Astrocyte of the spinal cord (primary cell): ENCODE measurements at places on chromosomes 3 and 15.

DNA sequence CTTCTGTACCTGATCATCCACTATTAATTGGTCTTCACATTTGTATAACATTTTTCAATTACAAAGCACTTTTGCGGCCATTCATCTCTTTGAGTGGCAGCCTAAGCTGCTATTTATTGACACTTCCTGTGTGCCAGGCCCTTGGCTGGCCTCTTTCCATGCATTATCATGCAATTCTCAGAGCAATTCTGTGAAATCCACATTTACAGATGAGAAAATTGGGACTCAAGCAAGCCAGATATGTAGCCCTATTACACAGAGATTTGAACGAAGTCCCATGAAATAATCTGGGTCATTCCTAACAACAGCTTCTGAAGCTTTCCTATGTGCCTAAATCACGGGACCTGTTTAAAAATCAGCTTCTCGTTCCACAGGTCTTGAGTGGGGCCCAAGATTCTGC is 17.4 kb downstream of the SLC6A1 start:
- no peak for DNase-seq

DNA sequence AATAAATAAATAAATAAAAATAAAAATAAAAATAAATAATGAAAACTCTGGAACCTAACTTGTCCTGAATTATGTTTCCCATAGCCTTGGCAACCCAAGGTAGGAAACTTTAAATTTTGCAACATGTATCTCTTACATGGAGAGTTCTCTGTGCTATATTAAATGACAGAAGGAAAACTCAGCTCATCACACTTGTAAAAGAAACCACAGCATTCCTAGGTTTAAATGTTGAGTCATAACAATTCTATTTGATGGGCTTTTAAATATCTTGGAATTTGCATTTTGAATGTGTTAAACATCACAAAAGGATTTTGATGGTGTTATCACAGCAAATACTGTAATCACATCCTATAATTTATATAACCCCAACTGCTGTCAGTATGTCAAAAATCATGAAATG is 144.2 kb downstream of the LRTM1 start:
- peak; percentile 0 for DNase-seq

DNA sequence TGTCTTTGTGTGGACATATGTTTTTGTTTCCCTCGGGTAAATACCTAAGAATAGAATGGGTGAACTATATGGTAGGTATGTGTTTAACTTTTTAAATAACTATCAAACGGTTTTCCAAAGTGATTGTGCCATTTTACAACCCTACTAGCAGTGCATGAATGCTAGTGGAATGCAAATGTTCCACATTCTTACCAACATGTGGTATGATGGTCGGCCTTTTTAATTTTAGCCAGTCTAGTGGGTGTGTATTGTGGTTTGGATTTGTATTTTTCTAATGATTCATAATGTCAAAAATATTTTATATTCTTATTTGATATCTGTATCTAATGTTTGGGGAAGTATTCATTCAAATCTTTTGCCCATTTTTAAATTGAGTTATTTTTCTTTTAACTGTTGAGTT is 68.2 kb upstream of the SMAD3 start:
- DNase-seq = peak; percentile 75

DNA sequence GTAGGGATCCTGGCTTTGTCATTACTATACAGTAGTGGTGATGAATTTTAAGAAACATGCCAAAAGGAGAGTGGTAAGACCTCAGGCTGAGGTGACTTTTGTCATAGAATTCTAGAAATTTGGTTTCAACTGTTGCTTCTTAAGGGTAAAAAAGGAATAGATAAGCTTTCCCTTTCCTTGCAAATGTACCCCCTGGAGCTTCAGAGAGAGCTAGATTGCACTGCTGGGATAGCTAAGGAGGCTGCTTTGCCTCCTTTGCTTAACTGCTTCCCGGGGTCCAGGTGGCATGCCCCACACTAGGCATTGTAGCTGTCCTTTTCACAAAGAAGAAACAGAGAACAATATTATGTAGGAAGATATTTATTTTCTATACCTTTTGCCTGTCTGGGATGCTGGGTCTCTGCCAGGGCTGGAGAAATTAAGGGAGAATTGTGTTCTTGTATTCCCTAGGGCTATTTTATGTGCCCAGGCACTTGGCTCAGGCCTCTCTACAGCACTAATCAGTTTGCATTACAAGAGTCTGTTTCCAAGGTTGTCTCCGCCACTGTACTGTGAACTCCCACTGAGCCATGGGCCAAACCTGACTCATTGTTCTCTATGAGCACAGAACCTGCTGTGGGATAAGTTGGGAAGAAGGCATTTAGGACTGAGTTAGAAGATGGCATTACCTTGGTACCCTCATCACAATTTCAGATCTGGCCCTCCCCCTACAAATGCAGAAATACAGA is 460.0 kb downstream of the PDCD6IP start:
- peak; percentile 57 for DNase-seq

DNA sequence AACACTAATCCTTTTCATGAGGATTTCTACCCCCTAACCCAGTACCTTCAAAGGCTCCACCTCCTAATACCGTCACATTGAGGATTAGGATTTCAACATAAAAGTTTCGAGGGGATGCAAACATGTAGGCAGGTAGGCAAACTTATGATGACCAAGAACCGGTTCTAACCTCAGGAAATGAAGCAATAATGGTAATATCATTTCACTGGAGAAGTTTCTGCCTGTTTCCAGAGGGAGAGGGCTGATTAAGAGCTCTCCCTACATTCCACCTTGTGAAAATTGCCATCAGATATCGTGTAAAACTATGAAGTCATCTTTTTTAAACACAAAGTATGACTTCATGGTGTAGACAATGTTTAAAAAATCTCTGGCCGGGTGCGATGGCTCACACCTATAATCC is 31.6 kb downstream of the NKIRAS1 start:
- DNase-seq = no peak

GRCh38 chr3:142215106-142215505 is 10.3 kb downstream of the GK5 start:
- no peak for DNase-seq

GRCh38 chr15:87566236-87566635 is 690.3 kb downstream of the NTRK3 start:
- DNase-seq = no peak

- DNase-seq = no peak
These were observed 98.3 kb upstream of the SELENOK start for GRCh38 chr3:53989946-53990345.

GRCh38 chr3:12536423-12536822 is 8.9 kb downstream of the MKRN2OS start:
- peak; percentile 24 for DNase-seq

GRCh38 chr3:36373666-36374065 is 6.6 kb upstream of the STAC start:
- DNase-seq = peak; percentile 33

DNA sequence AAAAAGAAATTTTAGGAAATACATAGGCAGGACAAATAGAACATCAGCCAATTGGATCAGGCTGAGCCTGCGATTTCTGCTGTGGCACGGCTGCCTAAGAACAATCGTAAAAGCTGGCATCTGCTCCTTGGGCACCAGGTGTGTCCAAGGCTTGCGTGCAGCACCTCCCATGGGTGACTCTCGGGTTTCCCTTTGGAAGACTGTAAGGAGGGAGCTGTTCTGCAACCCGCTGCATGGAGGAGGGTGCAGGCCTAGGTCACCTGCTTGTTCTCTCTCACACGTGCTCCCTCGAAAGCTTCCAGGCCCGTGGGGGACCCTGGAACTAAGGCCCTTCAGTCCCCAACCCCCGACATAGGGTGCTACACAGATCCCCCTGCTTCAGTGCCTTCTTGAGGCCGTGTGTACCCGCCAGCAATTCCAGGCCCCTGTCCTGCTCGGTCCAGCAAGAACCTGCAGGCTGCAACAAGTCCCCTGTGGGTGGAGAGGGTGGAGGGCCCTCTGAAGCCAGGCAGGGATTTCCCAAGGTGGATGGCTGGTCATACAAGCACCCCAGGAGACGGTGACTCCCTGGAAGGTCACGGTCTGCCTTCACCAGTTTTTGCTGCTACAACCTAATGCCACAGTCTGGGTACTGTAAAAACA is 3.4 kb downstream of the GP9 start:
- DNase-seq = no peak

DNA sequence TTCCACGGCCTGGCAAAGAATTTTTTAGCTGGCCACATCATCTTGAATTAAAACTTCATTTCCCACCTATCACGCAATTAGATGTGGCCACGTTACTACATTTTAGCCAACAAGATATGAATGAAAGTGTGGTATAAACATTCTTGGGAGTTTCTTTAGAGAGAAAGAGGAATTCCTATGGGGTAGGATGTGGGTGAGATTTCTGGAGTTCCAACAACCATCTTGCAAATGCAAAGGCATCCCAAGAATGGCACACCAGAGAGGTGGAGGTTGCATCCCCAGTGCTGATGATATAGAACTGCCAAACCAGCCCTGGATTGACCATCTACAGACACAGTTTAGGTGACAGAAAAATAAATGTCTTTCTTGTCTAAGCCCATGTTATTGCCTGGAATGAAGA is 66.3 kb upstream of the AKAP13 start:
- DNase-seq = peak; percentile 28

DNA sequence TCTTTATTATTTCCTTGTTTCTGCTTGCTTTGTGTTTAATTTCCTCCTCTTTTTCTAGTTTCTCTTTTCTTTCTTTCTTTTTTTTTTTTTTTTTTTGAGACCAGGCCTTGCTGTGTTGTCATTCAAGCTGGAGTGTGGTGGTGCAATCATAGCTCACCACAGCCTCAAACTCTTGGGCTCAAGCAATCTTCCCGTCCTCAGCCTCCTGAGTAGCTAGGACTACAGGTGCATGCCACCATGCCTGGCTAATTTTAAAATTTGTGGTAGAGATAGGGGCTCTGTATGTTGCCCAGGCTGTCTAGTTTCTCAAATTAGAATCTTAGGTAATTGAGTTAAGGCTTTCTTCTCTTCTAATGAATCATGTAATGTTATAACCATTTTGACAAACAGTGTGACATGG is 22.4 kb downstream of the SLMAP start:
- DNase-seq = no peak

DNA sequence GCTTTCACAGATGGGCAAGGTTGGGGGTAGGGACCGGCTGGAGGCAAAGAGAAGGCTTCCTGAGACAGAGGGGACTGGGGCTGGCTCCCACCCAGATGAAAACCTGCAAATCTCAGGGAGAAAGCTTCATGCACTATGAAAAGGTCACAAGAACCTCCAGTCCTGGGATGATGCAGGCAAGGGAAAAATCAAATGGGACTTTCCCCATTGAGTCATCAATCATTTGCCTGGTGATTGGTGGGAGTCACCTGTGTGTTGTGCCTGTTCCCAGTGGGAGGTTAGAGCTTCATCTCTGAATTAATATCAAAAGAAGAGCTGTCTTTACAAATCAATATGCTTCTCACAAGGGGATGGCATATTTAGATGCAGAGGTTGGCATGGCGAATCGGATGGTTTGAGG is 49.9 kb downstream of the CACNA1D start:
- no peak for DNase-seq

GRCh38 chr3:117485841-117486240 is 776.3 kb downstream of the TUSC7 start:
- no peak for DNase-seq

DNA sequence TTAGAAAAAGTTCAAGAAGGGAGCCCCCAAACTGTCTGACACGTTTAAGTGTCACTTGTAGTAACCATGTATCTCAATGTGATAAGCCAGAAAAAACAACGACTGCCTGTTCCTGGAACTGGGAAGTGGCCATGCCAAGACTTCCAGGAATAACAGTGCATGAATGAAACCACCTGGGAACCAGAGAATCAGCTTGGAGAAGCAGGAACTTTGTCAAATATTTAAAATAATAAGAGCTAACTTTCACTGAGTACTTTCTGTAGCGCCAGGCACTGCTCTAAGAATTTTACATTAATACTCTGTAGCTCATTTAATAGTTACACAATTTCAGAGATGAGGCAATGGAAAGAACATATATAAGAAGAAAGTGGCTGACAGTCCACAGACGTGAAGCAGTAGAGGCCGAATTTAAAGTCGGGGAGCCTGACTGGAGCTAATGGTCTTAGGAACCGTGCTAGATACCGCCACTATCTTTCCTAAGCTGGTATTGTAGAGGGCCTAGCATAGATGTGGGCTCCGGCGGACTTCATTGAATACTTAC is 876 bp downstream of the PLSCR1 start:
- peak; percentile 36 for DNase-seq

DNA sequence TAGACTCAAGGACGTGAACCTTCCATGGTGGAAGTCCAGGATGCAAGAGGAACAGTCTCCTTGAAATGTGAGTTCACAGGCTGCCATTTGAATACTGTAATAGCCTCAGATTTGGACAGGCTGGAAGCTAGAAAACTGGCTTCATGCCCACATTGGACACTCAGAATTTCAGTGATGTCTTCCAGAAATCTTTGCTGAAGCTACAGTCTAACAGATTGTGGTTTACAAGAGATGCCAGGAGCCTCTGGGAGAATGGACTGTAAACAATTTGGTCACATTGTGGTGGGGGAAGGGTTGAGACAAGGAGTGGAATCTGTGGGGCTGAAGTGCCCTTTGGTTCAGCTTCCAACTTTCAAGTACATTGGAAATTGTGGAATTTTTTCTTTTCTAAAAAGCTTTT is 252.0 kb upstream of the PROK2 start:
- DNase-seq = no peak

GRCh38 chr3:80889535-80889934 is 871.9 kb downstream of the GBE1 start:
- no peak for DNase-seq

DNA sequence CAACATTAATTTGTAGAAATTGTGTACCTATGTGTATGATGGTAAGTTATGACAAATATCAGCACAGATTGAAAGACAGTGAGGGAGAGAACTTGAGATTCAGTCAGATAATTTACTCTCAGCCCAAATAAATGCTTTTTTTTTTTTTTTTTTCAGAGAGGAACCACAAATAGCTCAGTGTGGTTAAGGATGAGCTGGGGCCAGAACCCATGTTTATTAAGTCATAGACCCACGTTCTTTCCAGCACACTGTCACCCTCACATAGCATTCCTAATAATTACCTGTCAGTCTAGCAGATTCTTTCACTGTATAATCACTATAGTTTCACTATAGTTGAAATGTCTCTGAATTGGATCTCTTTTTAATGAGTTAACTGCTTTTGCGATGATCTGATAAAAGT is 246.1 kb downstream of the ZIC1 start:
- DNase-seq = peak; percentile 64

DNA sequence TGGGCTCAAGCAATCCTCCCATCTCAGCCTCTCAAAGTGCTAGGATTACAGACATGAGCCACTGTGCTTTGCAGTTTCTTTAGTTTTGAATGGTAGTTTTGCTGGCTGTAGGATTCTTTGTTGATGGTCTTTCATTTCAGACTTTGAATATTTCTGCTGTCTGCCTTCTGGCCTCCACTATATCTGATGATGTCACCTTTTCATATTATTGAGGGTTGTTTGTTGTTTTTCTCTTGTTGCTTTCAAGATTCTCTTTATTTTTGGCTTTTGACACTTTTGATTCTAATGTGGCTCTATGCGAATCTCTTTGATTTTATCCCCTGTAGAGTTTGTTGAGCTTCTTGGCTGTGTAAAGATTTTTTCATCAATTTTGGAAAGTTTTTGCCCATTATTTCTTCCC is 79.0 kb upstream of the MANF start:
- DNase-seq = no peak

GRCh38 chr3:185176750-185177359 is 24.0 kb upstream of the C3orf70 start:
- DNase-seq = peak; percentile 47

- DNase-seq = no peak
These were observed at the start of gene HYAL1 for GRCh38 chr3:50303013-50303815. HYAL1 (minus strand) TSS chr3:50303574; CDS start chr3:50302956, 618 bp downstream.
